ENCODE measurements at places on chromosomes 3 and 15.

GRCh38 chr3:13245615-13245978 lies 172.4 kb upstream of the IQSEC1 start:
- DNase-seq, result no peak

DNA sequence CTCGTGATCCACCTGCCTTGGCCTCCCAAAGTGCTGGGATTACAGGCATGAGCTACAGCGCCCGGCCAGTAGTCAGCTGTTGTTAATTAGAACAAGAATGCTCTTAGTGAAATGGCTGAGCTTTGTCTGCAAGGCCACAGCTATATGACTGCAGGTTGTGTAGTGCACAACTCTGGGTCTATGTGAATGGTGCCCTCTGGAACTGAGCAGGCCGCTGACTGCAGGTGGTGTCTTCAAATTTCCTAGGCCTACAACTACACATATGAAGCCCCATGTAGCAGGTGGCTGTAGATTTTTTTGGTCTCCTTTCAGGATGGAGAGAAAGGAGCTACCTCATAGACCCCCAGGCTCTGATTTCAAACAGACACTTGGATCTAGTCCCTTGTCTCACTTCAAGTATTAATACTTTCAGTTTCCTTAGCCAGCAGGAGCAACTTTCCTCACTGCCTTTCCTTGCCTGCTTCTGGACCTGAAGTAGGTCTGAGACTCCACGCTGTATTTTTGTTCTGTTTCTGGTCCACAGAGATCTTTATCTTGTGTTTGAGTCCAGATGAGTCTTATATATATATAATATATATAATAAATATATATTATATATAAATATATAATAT lies 86.9 kb downstream of the C3orf80 start:
- DNase-seq, result no peak

GRCh38 chr3:60136601-60137000 lies 1086.8 kb upstream of the CFAP20DC start:
- DNase-seq, result no peak

DNA sequence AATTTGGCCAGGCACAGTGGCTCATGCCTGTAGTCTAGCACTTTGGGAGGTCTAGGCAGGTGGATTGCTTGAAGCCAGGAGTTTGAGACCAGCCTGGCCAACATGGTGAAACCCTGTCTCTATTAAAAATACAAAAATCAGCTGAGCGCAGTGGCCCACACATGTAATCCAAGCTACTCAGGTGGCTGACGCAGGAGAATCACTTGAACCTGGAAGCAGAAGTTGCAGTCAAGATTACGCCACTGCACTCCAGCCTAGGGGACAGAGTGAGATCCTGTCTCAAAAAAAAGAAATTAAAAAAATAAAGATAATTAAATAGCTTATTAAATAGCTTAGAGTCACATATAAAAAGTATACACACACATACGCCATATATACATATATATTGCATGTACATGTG lies 3.7 kb upstream of the TIPARP start:
- no peak for DNase-seq

- DNase-seq, result no peak
Observed at GRCh38 chr3:122745369-122746021, 48.1 kb downstream of the HSPBAP1 start.

- DNase-seq, result no peak
Observed at GRCh38 chr3:149203758-149204157, 17.9 kb downstream of the CP start.

DNA sequence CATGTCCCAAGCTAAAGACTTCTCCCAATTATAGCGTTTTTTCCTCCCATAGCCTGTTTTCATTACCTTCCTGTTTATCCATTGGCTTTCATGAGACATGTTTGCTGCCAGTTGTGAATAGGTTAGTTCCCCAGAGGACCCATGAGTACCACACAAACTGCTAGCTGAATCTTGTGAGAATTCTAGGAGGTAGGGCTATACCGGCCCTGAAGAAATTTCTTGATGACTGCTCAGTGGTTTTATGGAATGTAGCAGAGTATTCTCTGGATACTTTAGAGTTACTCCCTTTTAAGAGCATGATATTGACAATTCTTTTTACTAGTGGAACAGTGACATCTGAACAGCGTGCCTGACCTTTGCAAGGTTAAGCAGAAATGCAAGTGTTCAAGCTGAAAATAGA lies 210.4 kb downstream of the MCTP2 start:
- no peak for DNase-seq

GRCh38 chr3:197809356-197810020 lies 18.4 kb downstream of the LRCH3 start:
- no peak for DNase-seq

- DNase-seq, result no peak
Observed at GRCh38 chr3:38605981-38606380, 43.5 kb downstream of the SCN5A start.

GRCh38 chr3:141445990-141446389 lies 40.8 kb upstream of the RASA2 start:
- no peak for DNase-seq

- no peak for DNase-seq
Observed at GRCh38 chr3:107142171-107142570, 235.1 kb upstream of the CCDC54 start.

- DNase-seq, result no peak
Observed at GRCh38 chr3:143750841-143751240, 97.4 kb downstream of the SLC9A9 start.

DNA sequence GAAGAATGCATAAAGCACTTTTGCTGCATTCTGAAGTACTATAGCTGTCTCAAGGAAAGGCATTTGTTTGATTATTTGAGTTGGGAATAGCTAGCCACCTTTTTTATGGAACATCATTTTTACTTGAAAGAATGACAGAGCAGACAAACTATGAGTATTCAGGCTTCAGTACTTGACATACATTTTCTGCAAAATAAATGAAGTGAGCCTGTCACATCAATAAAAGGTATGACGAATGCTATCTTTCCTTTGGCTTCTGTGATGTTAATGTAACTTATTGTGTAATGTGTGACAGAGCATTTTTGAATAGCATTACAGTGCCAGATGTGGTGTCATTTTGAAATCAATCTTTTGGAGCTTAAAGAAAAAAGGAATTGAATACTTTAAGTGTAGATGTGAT lies 440.3 kb upstream of the ONECUT1 start:
- no peak for DNase-seq

- DNase-seq, result no peak
Observed at GRCh38 chr3:22106213-22106896, 355.3 kb upstream of the ZNF385D start.

DNA sequence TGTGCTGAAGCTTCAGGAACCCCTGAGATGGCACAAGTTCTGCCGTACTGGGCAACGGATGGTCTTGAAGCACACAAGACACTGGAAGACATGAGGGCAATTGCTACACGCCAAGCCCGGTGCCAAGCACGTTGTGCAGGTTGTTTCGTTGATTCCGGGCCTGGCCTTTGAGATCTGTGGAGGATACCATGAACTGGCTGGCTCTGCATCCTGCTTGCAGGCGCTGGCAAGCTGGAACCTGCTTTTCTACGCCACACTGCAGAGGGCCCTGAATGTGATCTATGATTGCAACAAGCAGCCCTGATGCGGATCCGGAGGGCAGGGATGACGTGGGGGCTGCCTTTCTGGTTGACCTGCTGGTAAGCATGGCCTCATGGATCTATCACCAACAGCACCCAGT lies 262.5 kb upstream of the ATP10A start:
- no peak for DNase-seq

GRCh38 chr3:154931484-154931883 lies 148.6 kb upstream of the MME start:
- no peak for DNase-seq

DNA sequence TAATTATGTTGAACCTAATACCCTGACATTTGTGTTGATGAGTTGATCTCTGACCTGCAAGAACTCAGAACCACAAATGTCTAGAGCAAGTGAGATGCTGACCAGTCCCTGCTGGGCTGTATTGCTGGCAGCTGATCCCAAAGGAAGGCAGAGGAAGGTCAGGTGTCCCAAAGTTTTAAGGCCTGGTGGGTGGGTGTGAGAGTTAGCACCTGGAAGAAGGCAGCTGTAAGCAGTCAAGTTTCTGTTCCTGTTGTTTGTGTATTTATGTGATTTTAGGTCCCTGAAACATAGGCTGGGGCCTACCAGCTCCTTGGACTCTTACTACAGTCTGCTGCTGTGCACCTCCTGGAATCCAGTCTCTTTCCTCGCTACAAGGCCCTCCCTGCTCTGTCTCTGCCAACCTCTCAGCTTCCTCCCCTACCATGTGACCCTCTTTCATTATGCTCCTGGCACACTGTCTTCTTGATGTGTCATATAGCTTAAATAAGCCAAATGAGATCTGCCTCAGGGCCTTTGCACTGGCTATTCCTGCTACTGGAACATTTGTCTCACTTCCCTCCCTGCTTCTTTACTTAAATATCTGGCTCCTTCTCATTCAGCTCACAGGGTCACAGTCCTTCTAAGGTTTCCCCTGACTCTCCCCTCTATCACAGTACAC lies 31.0 kb upstream of the ATOSA start:
- DNase-seq, result no peak

DNA sequence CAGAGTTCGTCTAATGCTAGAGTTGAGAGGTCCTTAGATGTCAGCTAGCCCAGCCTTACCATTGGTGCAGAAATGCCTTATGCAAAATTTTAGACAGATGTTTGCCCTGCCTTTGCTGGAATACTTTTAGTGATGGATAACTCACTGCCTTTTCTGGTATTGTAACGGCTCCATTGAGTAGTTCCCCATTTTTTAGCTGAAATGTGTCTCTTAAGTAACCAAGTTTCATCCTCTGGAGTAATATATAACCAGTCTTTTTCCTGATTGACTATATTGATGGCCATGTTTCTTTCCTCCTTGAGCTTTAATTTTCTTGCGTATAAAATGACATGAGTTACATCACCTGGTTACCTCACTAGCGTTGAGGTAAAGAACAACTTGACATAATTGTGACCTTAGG lies 45.0 kb downstream of the SNRK start:
- DNase-seq, result no peak

DNA sequence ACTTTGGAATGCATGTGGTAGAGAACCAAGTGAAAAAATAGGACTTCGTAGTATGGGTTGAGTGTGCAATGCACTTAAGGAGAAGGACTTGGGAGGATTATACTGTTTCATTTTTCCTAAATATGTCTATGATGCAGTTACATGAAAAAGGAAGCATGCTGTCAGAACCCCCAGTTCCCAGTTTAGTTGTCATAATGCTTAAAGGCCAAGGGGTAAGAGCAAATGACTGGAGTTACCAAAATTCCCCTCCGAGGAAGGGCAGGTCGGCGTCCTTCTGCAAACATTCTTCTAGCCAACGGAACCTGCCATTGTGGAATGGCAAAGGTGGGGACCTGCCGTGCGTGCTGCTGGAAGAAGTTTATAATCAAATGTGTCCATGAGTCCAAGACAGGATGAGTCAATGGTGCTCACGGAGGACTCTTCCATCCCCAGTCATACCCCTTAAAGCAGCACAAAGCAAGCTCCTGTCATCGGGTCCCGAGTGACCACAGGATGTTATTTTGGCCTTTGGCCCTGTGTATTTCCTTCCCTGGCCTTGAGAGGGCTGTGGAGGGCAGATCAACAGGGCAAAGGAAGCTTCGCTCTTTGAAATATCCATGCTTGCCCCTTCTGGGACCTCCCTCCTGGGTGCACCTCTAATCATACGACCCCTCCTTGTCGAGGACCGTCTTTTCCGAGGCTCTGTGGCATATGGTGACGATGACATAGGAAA lies 93.2 kb downstream of the SLCO3A1 start:
- DNase-seq, result peak; percentile 30

DNA sequence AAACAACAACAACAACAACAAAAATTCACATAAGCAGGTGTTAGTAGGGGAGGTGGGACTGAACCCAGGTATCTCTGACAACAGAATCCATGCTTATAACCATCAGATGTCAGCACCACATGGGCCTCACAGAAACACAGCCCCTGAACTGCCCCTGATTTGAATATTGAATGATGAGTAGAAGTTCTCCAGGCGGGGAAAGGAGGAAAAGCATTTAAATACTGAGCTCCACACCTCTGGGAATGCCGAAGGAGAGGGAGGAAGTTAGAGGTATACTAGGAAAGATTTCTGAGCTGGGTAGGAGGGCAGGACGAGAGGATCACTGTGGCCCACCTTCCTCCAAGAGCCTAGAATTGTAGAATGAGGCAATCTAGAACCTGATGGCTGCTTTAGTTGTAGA lies 31.9 kb upstream of the EIF4A2 start:
- no peak for DNase-seq

DNA sequence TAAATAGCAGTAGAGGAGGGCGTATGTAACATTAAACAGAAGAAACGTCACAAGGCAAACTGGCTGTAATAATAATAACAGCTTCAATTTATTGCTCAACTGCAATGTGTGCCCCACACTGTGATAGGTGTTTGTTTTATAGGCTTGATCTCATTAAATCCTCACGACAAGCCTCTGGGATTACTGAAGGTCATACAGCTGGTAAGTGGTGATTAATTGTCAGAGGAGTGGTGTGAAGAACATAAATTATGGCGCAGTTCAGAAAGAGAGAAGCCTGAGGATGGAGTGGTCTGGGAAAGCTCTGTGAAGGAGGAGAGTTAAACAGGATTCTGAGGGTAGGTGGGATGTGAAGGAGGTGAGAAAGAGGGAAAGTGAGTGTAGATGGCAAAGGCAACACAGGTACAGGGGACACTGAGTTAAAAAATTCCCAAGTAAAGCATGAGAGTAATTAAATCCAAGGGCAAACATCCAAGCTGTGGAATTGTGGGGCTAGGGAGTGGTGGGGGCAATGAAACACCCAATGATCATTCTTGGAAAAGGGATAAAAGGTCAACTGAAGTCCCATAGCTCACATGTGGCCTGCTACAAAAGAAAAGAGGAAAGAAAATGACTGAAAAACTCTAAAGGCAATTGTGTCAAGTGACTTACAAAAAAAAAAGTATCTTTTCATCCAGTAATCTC lies 16.5 kb upstream of the GLCE start:
- no peak for DNase-seq

- DNase-seq, result no peak
Observed at GRCh38 chr15:22872936-22873701, 34.7 kb downstream of the NIPA2 start.

DNA sequence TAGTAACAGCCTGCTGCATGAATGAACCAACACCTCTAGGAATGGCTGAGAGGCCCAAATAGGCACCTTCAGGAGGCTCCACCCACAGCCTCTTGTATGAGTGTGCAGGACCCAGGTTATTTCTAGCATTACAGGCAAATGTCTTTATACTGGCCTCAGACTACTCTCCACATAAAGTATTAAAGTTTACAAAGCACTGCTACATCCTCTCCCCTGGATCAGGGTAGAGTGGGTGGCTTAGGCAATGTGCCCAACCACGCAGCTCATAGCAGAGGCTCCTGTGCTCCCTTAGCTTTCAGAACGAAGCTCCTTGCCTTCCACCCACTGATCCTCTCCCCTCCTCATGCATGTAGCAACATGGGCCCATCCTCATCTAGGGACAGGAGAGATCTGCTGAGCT lies 16.3 kb downstream of the TMEM43 start:
- DNase-seq, result no peak

- no peak for DNase-seq
Observed at GRCh38 chr3:73228000-73228399, 166.5 kb downstream of the EBLN2 start.

GRCh38 chr3:38141952-38142273 lies 3.5 kb downstream of the MYD88 start:
- DNase-seq, result no peak

Data from neural crest cell (in vitro differentiated cells).